T-cell (primary cell): ENCODE measurements at places on chromosomes 2 and 18.

DNA sequence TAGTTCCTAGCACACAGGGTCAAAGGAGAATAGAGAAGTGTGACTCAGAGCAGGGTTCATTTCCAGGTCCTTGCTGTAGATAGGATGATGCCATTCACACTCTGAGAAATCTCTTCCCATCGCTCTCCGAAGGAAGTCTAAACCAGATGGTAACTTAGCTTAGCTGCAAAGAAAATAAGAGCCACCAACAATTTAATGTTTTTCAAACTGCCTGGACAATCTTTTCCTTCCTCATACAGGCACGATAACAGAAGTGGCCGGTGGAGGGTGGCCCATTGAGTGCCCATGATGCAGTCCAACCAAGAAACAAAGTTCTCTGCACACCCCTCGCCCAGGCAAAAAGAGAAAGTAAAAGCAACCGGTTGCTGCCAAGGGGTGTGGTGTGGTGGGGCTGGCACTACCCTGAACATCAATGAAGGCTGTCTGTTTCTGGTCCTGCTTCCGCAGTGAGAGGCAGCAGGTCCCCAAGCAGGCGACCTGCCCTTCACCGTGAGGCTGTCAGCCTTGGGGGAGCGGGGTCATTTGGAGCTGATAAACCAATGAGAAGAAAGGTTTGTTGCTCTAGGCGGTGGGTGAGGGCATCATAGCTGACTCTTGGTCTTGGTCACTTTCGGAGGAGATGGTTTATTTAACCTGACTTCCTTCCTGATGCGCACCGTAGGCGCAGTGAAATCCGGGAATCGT lies 105.6 kb upstream of the CD302 start:
- H3K27me3 ChIP-seq, result no peaks in the 10 kb centered on the region
- peaks cover 3% of the 10 kb centered on the region for H3K4me1 ChIP-seq
- peak; percentile 68 for DNase-seq
- peak overlapping the region; percentile 98 for H3K4me3 ChIP-seq
- H3K27ac ChIP-seq, result peak overlapping the region; percentile 84

DNA sequence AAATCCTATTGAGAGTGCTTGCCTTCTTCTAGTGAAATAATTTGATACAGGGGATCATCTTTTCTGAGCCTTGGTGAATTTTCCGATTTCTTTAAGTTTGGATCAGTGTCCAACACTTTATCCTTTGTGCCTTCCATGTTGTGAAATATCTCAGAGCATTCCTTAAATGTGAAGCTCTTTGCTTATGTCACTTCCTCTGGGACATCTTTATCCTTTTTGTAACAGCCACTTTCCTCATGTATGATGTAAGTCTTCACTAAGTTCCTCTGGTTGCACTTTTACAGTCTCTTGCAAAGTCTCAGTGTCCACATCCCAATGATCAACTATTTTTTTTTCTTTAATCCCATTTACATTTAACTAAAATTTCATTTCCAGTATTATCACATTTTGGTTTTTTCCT lies 254.2 kb downstream of the EN1 start:
- peaks cover 2% of the 10 kb centered on the region for H3K27me3 ChIP-seq
- no peak overlapping the region for H3K27ac ChIP-seq
- H3K36me3 ChIP-seq, result no peaks in the 10 kb centered on the region
- no peak overlapping the region for H3K4me3 ChIP-seq

- no peak overlapping the region for H3K27ac ChIP-seq
- H3K36me3 ChIP-seq, result no peaks in the 10 kb centered on the region
- peaks cover 21% of the 10 kb centered on the region for H3K4me1 ChIP-seq
- H3K4me3 ChIP-seq, result no peak overlapping the region
- no peak for DNase-seq
- no peaks in the 10 kb centered on the region for H3K27me3 ChIP-seq
These were observed 136.0 kb downstream of the PLCL1 start for GRCh38 chr2:197940382-197940781.

DNA sequence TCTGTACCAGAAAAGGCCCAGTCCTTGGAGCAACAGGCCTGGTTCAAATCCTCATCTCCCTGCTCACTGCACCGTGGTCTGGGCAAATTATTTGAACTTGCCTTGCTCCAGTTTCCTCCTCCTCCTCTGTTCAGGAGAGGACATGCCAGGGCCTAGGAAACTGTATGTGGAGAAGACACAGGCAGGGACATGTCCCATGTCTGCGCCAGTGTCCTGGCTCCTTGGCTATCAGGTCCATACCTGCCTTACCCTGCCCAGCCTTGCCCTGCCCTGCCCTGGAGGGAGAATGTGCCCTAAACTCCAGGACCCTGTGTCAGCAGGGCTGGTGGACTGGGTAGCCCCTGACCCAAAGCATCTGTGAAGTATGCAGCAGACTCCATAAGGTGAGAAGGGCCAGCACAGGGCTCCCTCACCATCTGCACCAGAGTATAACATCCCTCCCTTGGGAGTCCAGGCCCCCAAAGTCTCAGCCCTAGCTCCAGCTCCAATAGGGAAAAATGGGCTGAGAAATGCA lies 165.3 kb downstream of the GALNT1 start:
- H3K4me3 ChIP-seq, result no peak overlapping the region
- no peaks in the 10 kb centered on the region for H3K27me3 ChIP-seq
- H3K4me1 ChIP-seq, result no peaks in the 10 kb centered on the region

- no peaks in the 10 kb centered on the region for H3K36me3 ChIP-seq
- H3K4me3 ChIP-seq, result no peak overlapping the region
- no peaks in the 10 kb centered on the region for H3K27me3 ChIP-seq
- no peak overlapping the region for H3K27ac ChIP-seq
- no peaks in the 10 kb centered on the region for H3K4me1 ChIP-seq
- DNase-seq, result no peak
These were observed 381.3 kb downstream of the SOX11 start for GRCh38 chr2:6073191-6074088.

DNA sequence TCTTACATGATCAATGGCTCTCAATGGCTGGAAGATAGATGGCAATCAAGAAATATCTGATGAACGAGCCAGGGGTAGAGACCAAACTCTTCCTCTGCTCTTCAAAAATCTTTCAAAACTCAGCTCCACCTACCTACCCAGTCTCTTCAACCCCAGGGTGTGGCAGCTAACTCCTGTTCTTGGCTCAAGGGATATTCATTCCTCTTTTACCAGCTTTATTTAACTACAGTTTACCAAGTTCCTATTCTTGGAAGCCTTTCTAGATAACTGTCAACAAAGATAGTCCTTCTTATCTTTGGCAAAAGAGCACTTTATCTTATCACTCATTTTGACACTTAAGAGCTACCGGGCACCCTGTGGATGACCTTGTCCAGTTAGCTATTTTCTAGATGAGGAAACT lies 36.3 kb downstream of the EPHA4 start:
- H3K36me3 ChIP-seq, result no peaks in the 10 kb centered on the region
- H3K4me1 ChIP-seq, result peaks cover 2% of the 10 kb centered on the region
- H3K27ac ChIP-seq, result no peak overlapping the region
- H3K4me3 ChIP-seq, result no peak overlapping the region

- no peak overlapping the region for H3K27ac ChIP-seq
- no peaks in the 10 kb centered on the region for H3K36me3 ChIP-seq
- no peak for DNase-seq
- peaks cover 37% of the 10 kb centered on the region for H3K4me1 ChIP-seq
- H3K27me3 ChIP-seq, result no peaks in the 10 kb centered on the region
- H3K4me3 ChIP-seq, result no peak overlapping the region
These were observed 57.1 kb downstream of the MAP4K4 start for GRCh38 chr2:101754618-101755017.

DNA sequence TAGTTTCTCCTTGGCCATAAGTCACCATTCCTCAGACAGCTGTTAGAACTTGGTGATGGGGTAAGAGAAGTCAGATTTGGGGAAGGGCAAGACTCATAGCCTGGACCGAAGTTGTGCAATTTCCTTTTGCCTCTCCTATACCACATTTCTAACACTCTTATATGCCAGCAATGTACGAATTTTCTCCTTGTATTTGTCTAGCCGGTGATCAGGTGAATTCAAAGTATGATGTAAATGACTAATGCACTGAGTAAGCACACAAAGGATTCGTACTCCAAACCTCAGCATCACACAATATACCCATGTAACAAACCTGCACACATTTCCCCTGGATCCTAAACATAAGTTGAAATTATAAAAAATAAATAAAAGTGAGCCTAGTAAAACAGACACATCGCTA lies 1143.5 kb upstream of the CELF4 start:
- no peak for DNase-seq
- H3K4me3 ChIP-seq, result no peak overlapping the region
- no peak overlapping the region for H3K27ac ChIP-seq
- H3K36me3 ChIP-seq, result no peaks in the 10 kb centered on the region
- H3K4me1 ChIP-seq, result no peaks in the 10 kb centered on the region
- no peaks in the 10 kb centered on the region for H3K27me3 ChIP-seq

DNA sequence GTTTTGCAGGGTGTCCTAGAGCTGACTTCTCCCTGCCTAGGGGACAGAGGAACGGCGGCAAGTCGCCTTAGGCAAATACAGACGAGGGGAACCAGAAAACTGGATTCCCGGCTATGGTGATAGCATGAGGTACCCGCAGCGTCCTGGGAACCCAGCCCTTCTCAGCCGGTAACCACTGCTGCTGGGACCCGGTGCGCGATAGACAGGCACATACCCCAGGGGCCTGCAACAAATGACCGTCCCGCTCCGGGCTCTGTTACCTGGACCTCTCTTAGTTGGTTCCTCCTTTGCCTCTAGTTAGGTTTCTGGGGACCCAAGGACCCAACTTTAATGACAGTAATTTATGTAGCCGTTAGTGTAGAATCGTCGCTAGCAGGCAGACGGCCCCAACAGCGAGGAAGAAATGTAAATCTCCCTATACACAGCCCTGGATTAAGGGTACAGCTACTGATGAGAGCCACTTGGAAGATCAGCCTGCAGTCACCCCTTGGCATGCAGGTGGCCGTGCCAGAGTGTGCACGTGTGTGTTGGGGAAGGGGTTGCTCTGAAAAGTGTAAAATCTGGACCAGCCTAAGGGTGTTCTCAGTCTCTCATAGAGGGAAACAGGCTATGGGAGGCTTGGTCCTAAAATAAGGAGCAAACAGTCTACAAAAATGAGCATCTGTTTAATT lies 819 bp upstream of the SERPINE2 start:
- H3K36me3 ChIP-seq, result no peaks in the 10 kb centered on the region
- H3K27ac ChIP-seq, result no peak overlapping the region
- H3K4me3 ChIP-seq, result peak overlapping the region; percentile 33

DNA sequence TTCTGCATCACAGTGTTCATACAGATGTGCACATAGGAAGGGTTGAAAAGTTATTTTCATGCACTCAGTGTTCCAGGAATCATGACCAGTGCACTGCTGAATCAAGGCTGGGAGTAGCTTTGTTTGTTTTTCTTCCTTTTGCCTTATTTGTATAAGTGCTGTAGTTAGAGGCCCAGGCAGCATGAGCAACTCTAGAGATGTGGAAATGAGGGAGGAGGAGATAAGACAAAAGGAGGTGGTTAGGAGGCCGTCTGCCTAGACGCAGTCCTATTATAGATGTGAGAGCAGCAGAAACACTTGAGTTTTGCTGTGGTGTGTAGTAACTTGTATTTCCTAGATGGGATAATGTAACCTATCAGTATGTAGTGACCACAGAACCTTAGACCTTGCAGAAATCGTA lies 264.3 kb upstream of the RASGRP3 start:
- H3K36me3 ChIP-seq, result no peaks in the 10 kb centered on the region
- no peaks in the 10 kb centered on the region for H3K4me1 ChIP-seq
- no peaks in the 10 kb centered on the region for H3K27me3 ChIP-seq
- no peak for DNase-seq

GRCh38 chr2:193523662-193524061 lies 1328.9 kb upstream of the TMEFF2 start:
- peaks cover 11% of the 10 kb centered on the region for H3K4me1 ChIP-seq
- H3K27me3 ChIP-seq, result no peaks in the 10 kb centered on the region
- no peak for DNase-seq

GRCh38 chr2:165277860-165278656 lies 38.8 kb downstream of the SCN2A start:
- no peaks in the 10 kb centered on the region for H3K36me3 ChIP-seq
- no peak for DNase-seq
- no peaks in the 10 kb centered on the region for H3K27me3 ChIP-seq

- no peak overlapping the region for H3K27ac ChIP-seq
- no peak overlapping the region for H3K4me3 ChIP-seq
- DNase-seq, result no peak
- no peaks in the 10 kb centered on the region for H3K36me3 ChIP-seq
These were observed 224.5 kb downstream of the UXS1 start for GRCh38 chr2:105969552-105969951.

- H3K27me3 ChIP-seq, result peaks cover 13% of the 10 kb centered on the region
- H3K27ac ChIP-seq, result no peak overlapping the region
- H3K4me1 ChIP-seq, result no peaks in the 10 kb centered on the region
These were observed 121.8 kb downstream of the FHOD3 start for GRCh38 chr18:36419188-36419899.

DNA sequence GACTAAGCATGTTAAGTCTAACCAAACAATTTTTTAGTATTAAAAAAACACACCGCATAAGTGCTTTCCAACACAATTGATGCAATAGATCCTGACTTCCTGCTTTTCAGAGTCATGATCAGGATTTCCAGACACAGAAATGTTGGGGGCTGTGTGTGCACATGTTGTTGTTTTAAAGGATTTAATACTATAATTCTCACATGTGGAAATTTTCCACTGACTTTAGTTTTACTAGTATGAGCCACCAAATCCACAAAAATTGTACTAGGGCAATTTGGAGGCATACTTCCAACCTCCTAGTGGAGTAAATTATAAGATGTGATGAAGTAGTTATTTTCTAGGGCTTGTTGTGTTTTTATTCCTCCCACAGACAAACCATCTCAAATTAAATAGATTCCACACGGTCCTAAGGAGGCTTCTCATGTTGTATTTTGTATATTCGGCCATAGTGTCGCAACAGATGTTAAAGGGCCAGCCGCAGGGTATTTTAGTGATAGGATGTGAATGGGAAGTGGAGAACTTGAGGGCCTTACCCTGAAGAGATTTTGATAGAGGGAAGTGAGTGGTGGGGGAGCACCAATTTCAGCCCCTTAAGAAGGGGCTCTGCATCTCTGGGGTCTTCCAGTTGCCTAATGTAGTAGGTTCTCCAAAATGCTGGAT lies 108.9 kb upstream of the KLF7 start:
- no peak overlapping the region for H3K27ac ChIP-seq
- DNase-seq, result no peak
- no peak overlapping the region for H3K4me3 ChIP-seq
- peaks cover 3% of the 10 kb centered on the region for H3K27me3 ChIP-seq

DNA sequence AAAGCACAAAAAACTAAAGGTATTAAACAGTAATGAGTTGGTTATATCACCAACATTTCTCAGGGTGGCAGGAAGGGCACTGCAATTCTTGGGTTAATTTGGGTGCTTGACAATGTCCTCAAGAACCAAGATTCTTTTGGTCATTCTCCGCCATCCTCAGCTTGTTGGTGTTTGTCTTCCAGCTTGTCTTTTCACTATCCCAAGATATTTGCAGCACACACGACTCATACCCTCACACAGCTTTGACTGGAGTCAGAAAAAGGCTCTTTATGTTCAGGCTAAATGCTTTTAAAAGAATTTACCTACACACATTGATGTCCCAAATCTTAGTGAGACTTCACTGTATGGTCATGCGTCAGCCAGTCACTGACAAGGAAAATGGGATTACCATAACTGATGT lies 12.5 kb downstream of the GREB1L start:
- no peak for DNase-seq
- no peak overlapping the region for H3K4me3 ChIP-seq
- H3K4me1 ChIP-seq, result no peaks in the 10 kb centered on the region
- no peak overlapping the region for H3K27ac ChIP-seq
- no peaks in the 10 kb centered on the region for H3K27me3 ChIP-seq
